ENCODE measurements at places on chromosomes 1 and 21. TPM values are rescaled to one million over a fixed set of nuclear protein-coding genes. Genes with fewer than 3 reads are reported as not detected.

The OPTC gene
- polyA plus RNA-seq = not detected

The PRAMEF17 gene
- polyA plus RNA-seq = not detected

The CRYZ gene
- 187 TPM for polyA plus RNA-seq

The CA6 gene
- not detected for polyA plus RNA-seq

The CLEC20A gene
- 0.56 TPM for polyA plus RNA-seq

The GJB5 gene
- polyA plus RNA-seq = 0.63 TPM

The LCE2B gene
- not detected for polyA plus RNA-seq

The GBP7 gene
- 0.20 TPM for polyA plus RNA-seq

The TOE1 gene
- polyA plus RNA-seq = 14.1 TPM

The PHTF1 gene
- 26.2 TPM for polyA plus RNA-seq

The CLDN17 gene
- not detected for polyA plus RNA-seq

The CYP4X1 gene
- polyA plus RNA-seq = 10.6 TPM

The CAMK2N1 gene
- polyA plus RNA-seq = 77.1 TPM

The PGD gene
- polyA plus RNA-seq = 196 TPM

The TRIM67 gene
- polyA plus RNA-seq = 0.08 TPM

GRCh38 chr1:27554759-27555699 is 48.9 kb downstream of the AHDC1 start:
- no peak for DNase-seq

DNA sequence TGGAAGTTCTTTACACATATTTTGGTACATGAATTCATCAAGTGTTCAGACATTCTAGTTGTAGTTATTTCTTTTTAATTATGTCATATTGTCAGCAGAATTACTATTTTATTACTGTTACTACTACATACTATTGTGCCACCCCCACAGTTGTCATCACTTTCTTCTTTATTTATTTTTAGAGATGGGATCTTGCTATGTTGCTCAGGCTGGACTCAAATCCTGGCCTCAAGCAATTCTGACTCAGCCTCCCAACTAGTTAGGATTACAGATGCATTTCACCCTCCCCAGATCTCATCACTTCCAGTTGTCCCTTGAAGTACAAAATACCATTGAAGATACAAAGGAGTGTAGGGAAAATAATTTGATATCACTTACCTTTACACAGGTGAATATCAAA is 258.0 kb downstream of the KCTD3 start:
- DNase-seq = no peak

- no peak for DNase-seq
Observed at GRCh38 chr1:1005774-1006304, 5.9 kb upstream of the HES4 start.

GRCh38 chr21:46456750-46457149 is 1.9 kb upstream of the DIP2A start:
- DNase-seq = no peak

DNA sequence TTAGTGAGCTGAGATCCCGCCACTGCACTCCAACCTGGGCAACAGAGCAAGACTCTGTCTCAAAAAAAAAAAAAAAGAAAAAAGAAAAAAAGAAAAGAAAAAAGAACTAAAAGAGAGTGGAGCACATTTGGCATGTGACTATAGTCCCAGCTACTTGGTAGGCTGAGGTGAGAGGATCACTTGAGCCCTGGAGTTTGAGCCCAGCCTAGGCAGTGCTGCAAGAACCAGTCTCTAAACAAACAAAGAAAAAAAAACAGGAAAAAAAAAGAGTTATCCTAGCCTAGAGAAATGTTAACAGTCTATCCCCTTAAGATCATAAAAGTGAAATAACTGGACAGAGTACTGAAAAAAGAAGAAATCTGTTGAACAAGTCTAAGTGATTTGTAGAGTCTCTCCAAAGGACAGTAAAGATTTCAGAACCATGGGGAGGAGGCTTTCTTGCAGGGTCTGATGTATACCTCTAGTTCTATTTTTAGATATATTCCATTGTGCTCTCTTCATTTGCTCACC is 4.5 kb upstream of the PRDX1 start:
- no peak for DNase-seq

DNA sequence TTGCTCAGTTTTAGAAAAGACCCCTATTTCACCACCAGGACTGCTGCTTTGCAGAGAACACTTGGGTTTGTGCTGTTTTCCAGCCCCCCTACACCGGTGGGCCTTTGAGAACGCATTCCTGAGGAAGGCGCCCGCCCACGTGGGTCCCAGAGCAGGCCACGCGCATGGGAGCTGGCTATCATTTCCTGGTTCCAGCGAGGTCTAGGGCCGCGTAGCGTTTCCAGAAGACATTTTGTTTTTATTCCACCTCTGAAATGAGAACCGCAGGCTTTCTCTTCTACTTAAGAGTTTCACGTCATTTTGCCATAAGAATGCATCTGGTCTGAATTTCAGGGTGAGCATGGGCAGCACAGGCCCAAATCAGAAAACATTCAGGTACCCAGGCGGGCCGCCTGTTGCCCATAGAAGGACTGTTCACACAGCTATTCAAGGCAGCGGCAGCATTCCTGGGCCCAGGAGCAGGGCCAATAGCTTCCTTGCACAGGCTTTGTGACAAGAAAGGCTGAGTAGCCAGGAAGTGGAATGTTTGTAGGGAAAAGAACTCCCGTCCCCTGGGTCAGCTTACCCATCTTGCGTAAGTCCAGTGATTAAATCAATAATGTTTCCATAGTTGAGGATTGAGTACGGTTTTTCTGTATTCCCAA is 1.4 kb upstream of the KLHL21 start:
- DNase-seq = peak; percentile 76

GRCh38 chr1:41496080-41497055 is 11.9 kb upstream of the EDN2 start:
- DNase-seq = peak; percentile 86

- no peak for DNase-seq
Observed at GRCh38 chr1:161260376-161261260, 2.1 kb downstream of the PCP4L1 start.

GRCh38 chr1:17891205-17892110 is 136.3 kb downstream of the ACTL8 start:
- no peak for DNase-seq

DNA sequence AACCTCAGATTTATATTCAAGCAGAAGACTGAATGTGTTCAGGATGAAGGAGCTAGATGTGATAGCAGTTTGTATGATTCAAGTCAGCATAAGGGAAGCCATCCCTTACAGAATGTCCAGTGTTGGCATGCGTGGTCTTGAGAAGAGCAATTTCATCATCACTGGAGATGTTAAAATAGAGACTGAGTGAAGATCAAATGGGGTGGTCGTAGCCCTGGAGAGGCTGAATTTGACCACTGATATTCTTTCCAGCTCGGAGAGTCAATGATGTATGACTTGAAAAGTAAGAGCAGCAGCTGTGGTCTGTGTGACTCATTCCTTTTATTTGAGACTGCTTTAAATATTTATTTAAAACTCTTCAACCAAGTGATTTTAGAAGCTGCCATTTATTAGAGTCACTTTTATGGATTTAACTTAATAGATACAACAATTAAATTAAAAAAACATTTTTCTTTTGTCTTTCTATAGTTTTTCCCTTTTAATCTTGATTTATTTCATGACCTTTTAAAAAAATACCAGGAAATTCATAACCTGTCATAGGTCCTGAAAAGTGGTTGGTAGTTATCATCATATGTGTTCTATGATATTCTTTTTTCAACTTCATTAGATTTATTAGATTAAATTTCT is 15.5 kb downstream of the FMN2 start:
- DNase-seq = no peak

DNA sequence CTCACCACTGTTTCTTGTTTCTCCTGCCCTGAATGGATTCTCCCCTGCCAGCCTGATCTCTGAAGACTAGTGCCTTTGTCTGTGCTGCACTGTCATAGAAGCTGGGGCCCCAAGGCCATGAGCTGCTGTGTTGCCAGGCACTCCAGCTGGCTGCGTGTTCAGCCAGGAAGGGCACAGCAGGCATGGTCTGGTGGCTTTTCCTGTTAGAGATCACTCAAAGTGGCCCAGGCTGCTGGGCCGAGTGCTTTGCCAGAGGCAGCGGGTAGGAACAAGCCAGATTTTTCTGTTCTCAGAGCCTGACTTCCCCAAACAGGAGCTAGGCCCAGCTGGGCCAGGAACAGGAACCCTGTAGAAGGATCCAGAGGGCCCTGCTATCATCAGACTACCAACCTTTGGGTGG is 5.2 kb downstream of the ADPRS start:
- no peak for DNase-seq

GRCh38 chr21:35297665-35298064 is 248.6 kb upstream of the RUNX1 start:
- DNase-seq = no peak

- no peak for DNase-seq
Observed at GRCh38 chr1:38758820-38759219, 100.8 kb downstream of the RRAGC start.

- DNase-seq = no peak
Observed at GRCh38 chr1:117674521-117675400, 68.9 kb downstream of the TENT5C start.

GRCh38 chr1:24933468-24933867 is 3.4 kb upstream of the RUNX3 start:
- DNase-seq = no peak

DNA sequence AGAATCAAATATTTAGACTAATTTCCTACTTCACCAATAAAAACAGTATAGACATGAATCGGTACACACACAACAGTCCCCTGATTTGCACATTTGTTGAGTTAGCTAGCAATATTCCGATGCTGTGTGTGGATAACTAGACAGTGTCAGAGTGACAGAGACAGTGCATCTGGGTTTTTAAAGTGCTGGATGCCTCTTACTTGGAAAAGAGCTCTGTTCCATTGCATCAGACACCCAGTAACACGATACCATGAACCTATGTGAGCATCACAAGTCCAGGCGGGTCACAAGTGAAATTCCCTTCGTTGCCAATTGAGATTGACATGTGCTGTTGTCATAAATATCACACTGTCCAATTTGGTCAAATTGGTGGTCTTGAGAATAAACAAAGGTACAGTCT is 82.0 kb upstream of the ESRRG start:
- DNase-seq = no peak

DNA sequence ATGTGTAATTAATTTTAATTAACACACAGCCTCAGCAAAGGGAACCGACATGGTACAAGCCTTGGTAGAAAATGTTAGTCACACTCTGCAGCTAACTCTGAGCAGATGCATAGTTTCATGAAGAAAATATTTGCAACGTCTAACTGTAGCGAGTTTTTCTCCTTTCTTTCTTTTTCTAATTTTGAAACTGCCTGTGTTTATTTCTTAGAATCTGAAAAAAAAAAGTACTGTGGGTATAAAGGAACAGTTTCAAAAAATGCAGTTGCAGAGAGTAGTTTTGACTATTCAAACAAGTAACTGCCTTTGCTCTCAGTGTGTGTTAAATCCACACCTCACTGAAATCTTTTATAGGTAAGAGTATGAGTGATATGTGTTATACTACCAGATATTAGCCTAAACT is 149.9 kb upstream of the C1orf105 start:
- no peak for DNase-seq

GRCh38 chr1:208523007-208523406 is 278.8 kb upstream of the PLXNA2 start:
- no peak for DNase-seq

- no peak for DNase-seq
Observed at GRCh38 chr1:39115271-39116110, 89.0 kb upstream of the MACF1 start.

GRCh38 chr1:178693366-178693765 is 31.7 kb upstream of the RALGPS2 start:
- DNase-seq = no peak

- DNase-seq = no peak
Observed at GRCh38 chr1:211580303-211580687, 1.3 kb upstream of the SLC30A1 start.

DNA sequence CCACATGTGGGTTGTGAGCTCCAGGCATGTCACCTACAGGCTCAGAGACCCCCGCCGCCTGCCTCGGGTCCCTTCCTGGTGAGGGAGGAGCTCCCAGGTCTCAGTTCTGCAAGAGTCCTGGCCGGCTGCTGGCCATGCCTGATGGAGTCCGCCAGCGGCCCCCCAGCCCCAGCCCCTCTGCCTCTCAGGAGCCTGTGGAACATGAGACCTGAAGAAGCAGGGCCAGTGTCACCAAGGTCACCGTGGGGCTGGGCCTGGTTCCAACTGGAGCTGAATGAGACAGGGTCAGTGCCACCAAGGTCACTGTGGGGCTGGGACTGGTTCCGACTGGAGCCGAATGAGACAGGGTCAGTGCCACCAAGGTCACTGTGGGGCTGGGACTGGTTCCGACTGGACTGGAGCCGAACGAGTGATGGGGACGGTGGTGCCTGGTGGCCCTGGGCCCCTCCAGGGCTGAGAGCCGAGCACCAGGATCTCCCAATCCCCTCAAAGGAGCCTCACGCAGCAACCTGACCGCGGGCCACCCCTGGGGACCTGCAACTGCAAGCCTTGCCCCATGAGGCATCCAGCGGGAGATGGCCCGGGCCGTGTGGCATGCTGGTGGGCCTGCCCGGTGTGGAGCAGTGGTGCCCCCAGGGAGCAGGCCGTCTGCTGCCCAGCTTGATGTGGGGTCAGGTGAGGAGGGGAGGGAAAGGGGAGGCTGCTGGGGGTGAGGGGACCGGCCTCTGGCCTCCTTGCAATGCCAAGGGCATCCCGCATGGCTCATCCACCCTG is 14.5 kb upstream of the PTTG1IP start:
- no peak for DNase-seq

DNA sequence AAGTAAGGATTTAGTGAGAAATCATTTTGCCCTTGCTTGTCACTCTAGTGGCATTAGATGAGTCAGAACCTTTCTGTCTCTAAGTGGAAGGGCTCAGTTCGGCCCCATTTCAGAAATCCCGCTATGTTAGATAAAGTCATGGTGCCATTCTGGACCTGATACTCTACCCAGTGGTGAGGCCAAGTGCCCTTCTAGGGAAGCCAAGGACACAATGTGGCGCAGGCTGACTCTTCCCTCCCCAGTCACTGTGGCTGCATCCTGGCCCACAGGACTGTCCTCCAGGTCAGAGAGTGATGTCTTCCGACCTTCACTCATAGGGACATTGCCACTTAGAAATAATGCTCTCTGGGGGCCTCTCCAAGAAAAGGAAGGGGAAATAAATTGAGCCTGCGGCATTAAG is 48.3 kb upstream of the MTR start:
- no peak for DNase-seq

- DNase-seq = no peak
Observed at GRCh38 chr1:108590441-108590840, 30.5 kb downstream of the EEIG2 start.

GRCh38 chr1:18197299-18197698 is 89.7 kb downstream of the IGSF21 start:
- DNase-seq = no peak

GRCh38 chr1:27001570-27002360 is 8.3 kb downstream of the TRNP1 start:
- DNase-seq = no peak

DNA sequence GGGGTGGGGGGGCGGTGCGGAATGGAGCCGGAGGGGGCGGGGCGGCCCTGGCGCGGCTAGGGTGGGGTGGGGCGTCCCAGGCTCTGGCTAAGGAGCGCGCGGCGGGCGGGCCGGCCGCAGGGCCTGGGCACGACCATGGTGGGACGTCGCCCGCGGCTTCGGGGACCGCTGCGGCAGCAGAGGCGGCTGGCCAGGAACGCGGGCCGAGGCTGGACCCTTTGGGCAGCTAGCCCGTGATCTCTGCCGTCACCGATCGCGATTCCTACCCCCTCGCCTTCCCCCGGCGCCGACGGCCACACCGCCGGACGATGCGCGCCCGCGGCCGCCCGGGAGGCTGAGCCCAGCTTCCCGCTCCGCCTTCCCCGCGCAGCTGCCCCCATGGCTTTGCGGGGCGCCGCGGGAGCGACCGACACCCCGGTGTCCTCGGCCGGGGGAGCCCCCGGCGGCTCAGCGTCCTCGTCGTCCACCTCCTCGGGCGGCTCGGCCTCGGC is at the start of gene MAP3K21:
TSS of gene MAP3K21 (plus strand) at position 74 of the 491 bp plus-strand sequence. CDS start at position 379, 305 bp downstream.
- DNase-seq = no peak

- DNase-seq = peak; percentile 47
Observed at GRCh38 chr1:89065079-89065868, at the start of gene GBP1. Gene GBP1 (minus strand): TSS chr1:89065208. CDS start chr1:89063234, 1,974 bp downstream.

GRCh38 chr1:94648225-94649007 is 106.9 kb upstream of the F3 start:
- DNase-seq = peak; percentile 49

All from renal pelvis (tissue), 12 donors.